Daoy (cell line): ENCODE measurements at places on chromosomes 16 and 17. TPM values are rescaled to one million over a fixed set of nuclear protein-coding genes. Genes with fewer than 3 reads are reported as not detected.

Gene KRTAP9-8
- not detected in 2 replicates for total RNA-seq

Gene RNF112
- 0.11 and 0.57 TPM in 2 replicates for total RNA-seq

Gene NPIPA8
- 0.21 and 2.5 TPM in 2 replicates for total RNA-seq

Gene PRSS27
- 0.06 TPM in 1 of 2 replicates, not detected in the other for total RNA-seq

Gene SYNGR3
- total RNA-seq, result 0.29 TPM in 1 of 2 replicates, not detected in the other

Gene GPR179
- total RNA-seq, result under 0.01 and 0.11 TPM in 2 replicates

Gene GRAP
- not detected in 2 replicates for total RNA-seq

Gene CDH15
- not detected in 2 replicates for total RNA-seq

GRCh38 chr17:78163881-78164747, 4.3 kb upstream of the SYNGR2 start:
- no peak for DNase-seq

- no peak for DNase-seq
Observed at GRCh38 chr16:49586466-49587450, 213.2 kb downstream of the C16orf78 start.

DNA sequence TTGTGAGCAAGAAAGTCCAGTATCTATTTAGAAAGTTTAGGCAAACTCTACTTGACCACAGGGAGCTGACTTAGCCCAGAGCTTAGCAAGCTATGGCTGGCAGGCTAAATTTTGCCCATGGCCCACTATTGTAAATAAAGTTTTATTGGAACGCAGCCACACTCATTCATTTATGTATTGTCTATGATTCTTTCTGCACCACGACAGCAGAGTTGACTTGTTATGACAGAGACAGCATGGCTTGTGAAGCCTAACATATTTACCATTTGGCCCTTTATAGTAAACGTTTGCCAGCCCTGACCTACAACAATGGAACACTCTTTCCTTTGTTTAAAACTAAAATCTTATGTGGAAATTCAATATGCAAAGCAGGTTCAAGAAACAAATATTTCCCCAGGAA, 100.0 kb upstream of the ZFHX3 start:
- no peak for DNase-seq

- peak; percentile 52 for DNase-seq
Observed at GRCh38 chr16:86899757-86900156, 321.4 kb downstream of the FOXL1 start.

DNA sequence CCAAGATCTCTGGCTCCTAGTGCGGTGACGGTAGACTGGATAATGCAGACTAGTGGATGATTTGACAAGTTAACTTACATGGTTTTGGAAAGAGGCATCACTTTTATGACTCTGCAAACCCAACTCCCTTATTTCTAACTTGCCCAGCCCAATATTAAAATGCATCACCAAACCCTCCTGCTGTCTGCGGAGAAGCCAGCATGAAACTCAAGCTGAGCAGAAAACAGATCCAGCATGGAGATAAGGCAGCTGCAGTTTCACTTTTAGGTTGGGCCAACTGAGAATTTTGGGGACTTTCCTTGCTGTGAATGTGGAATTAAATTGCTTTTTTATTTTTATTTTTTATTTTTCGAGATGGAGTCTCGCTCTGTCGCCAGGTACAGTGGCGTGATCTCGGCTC, 27.8 kb downstream of the CDH1 start:
- no peak for DNase-seq

DNA sequence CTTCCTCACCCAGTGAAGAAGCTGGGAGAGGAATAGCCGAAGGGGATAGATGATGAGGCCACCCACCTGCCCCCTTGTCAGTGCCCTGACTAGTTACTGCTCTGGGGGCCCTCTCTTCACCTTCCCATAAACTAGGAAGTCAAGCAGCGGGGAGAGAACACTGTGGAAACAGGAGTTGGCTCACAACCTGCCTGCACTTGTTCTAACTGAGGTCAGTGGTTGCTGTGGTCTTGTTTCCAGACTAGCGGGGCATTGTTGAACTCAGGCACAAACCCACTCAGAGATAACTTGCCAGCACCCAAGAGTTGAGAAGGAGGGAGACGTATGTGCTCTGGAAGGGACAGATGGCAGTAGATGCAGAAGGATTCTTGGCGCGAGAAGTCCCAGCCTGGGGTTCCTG, 48.6 kb upstream of the DDX52 start:
- DNase-seq, result no peak

- DNase-seq, result no peak
Observed at GRCh38 chr16:27982184-27982583, 81.3 kb downstream of the GSG1L start.

DNA sequence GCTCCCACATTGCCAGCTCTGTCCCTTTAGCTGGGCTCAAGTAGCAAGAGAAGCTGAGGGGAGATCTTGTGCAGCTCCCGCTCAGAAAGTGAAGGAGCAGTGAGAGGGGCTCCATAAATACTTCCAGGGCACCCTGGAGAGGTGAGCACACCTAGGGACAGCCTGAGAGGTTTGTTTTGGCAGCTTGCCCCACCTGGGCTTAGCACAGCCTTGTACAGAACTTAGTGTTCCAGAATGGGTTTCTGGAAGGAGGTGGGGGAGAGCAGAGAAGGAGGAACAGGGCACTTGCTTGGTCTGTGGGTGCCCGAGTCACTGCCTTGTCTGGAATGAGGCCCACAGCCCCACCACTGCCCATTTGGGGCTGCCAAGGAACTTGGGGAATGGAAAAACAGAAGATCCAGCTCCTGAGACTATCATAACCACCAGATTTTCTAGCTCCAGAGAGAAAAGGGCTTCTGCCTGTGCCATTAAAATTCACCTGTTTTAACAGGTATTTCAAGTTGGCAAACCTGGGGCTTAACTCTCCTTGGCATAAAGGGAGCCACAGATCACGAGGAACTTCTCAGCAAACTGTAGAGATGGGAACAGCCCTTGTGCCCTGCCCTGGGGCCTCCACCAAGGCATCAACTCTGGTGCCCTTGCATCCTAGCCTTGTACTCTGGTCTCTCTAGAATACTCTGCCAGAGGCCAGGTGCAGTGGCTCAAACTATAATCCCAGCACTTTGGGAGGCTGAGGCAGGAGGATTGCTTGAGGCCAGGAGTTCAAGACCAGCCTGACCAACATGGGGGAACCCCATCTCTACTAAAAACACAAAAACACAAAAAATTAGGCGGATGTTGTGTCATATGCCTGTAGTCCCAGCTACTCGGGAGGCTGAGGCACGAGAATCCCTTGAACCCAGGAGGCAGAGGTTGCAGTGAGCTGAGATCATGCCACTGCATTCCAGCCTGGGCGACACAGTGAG, 1.9 kb downstream of the PRR15L start:
- no peak for DNase-seq

GRCh38 chr17:74282587-74283370, 8.7 kb downstream of the DNAI2 start:
- peak; percentile 94 for DNase-seq

DNA sequence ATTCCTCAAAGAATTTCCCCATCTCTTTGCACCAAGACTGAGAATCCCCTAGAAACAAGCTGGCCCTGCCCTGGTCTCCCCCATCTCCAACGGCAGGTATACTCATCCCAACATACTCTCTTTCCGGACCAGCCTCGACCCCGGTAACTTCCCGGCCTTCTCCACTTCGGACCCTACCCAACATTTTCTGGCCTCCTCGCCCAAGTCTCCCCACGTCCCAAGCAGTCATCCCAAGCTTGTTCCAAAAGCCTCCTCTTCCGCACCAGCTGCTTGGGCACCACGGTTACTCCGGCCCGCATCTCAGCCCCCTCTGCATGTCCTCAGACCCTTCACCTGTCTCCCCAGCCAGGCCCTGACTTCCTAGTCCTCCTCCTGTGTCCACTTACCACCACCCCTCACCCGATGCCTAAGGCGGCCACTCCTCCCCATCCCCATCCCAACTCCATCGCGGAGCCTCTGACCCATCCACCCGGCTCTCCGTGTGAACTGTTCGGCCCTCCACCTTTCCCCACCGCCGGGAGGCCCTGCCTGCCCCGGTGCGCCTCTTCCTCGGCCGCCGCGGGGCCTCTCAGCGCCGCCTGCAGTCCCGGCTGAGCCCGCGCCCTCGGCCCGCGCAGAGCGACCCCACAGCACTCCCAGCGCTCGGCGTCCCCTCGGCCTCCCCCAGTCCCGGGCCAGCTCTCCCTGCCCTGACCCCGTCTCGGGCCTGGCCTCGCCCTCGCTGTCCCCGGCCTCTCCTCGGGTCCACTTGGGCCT, 994 bp downstream of the PITPNA start:
- peak; percentile 48 for DNase-seq

DNA sequence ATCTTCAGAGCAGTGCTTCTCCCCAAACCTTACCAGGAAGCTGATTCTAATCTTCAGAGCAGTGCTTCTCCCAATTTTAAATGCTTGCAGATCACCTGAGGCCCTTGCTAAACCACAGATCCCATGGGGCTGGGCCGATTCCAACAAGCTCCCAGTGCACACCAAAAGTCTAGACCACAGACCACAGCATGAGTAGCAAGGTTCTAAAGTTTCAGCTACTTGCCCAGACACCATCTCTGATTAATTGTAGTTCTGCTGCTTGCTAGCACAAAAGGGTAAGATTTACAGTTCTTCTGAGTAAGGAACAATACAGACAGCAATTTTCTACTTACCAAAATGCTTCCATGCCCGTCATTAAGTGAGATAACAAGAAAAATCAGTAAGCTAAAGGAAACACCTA, 12.2 kb downstream of the CLEC3A start:
- no peak for DNase-seq

DNA sequence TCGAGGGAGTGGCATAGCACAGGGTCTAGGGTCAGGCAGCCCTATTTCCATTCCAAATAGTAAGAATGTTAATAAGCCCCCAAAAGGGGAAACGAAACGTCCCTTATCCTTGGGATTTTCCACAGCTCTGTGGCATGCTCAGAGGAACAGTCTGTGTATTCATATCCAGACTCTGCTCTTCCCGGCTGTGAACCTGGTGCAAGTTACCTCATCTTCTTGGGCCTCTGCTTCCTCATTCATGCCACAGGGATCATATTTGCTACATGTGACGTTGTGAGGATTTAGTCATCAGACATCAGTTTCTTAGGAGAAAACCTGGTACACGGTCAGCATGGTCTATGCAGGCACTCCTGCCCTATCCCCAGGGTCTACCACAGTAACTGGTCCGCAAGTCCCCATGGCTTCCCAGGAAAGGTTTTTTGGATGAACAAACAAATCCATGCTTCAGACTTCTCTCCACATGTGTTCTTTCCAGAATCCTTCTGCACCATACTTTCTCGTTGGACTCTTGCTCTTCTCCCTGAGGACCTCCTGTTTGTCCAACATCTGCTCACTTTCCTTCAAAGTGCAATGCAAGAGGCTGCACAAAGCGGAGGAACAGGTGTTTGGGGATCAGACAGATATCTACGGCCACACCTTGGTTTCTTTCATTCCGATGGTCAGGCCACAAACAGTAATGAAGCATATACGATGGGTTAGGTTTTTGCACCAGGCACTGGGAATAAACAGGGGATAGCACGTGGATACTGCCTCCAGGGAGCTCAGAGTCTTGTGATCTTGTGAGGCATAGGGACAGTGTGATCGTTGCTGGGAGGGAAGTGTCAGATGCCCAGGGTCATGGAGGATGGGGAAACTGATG, 17.7 kb downstream of the GLP2R start:
- no peak for DNase-seq

DNA sequence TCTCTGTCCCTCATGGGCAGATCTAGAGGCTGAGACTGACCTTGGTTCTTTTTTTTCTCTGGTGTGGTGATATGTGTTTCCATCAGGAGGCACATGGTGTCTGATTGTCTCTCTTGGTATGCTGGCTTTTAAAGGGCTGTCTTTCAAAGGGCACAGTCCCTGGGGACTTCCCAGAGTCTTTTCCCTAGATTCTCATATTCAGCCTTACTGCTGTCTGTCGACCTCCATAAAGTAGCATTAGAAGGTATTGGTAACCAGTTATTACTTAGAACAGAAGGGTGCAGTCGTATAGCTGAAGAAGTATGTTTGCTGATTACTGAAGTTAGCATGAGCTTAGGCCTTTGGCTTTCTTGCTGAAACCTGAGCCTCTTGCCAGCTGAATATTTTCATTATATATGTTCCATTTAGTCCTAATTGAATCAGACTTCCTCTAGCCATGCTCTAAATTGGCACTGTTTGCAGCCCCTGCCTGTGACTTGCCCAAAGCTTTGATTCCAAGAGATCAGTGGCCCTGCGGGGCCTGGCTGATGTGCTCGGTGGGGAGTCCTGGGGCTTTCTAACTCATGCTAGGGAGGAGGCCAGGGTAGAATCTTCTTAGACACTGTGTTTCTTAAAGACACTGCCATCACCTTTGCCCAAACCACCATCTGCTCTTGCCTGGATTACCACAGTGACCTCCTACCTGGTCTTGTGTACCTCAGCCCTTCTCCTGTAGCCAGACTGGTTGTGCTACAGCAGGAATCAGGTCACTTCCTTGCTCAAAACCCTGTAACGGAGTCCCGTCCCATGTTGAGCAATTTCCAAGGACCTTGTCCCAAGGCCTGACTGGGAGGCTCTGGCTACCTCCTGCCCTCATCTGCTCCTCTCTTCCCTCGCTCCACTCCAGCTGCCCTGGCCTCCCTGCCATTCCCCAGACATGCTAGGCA, 71.5 kb downstream of the WWP2 start:
- DNase-seq, result no peak

- DNase-seq, result no peak
Observed at GRCh38 chr16:61579195-61579594, 457.0 kb downstream of the CDH8 start.

GRCh38 chr16:21056396-21056795, 94.2 kb downstream of the DNAH3 start:
- DNase-seq, result no peak

- DNase-seq, result peak; percentile 89
Observed at GRCh38 chr16:55480228-55480655, 1.2 kb downstream of the MMP2 start.

GRCh38 chr17:66692421-66692690, 142.6 kb upstream of the CACNG5 start:
- no peak for DNase-seq

GRCh38 chr17:12116143-12116542, 95.5 kb downstream of the MAP2K4 start:
- no peak for DNase-seq

GRCh38 chr17:56933151-56933745, 19.4 kb upstream of the TRIM25 start:
- DNase-seq, result no peak

GRCh38 chr17:73874008-73874720, 229.9 kb upstream of the SDK2 start:
- no peak for DNase-seq

GRCh38 chr16:2715519-2715918, 4.5 kb downstream of the PRSS27 start:
- peak; percentile 47 for DNase-seq
